A549 treated with DMSO at 1 μM for 4 hours (cell line): ENCODE measurements at places on chromosomes 5 and 9. TPM values are rescaled to one million over a fixed set of nuclear protein-coding genes. Genes with fewer than 3 reads are reported as not detected.

Gene GRM6
- not detected in 5 replicates for total RNA-seq

Gene TNFSF15
- total RNA-seq, result 0.27 to 0.44 TPM (median 0.40 TPM) in 5 replicates

Gene RFESD
- 2.6 to 3.5 TPM (median 3.2 TPM) in 5 replicates for total RNA-seq

Gene CNTNAP3
- total RNA-seq, result 8.4 to 12.2 TPM (median 10.1 TPM) in 5 replicates

Gene PRSS3
- total RNA-seq, result 13.2 to 17.6 TPM (median 14.0 TPM) in 5 replicates

Gene CCL27
- total RNA-seq, result 0.27 to 0.39 TPM (median 0.34 TPM) in 4 of 5 replicates, not detected in the other

Gene PCDHGB3
- 0.19 to 0.37 TPM (median 0.31 TPM) in 5 replicates for total RNA-seq

Gene NIM1K
- total RNA-seq, result 0.07 to 0.36 TPM (median 0.21 TPM) in 5 replicates

Gene SH3GLB2
- 36.9 to 52.6 TPM (median 49.2 TPM) in 5 replicates for total RNA-seq

Gene SLC25A2
- total RNA-seq, result not detected in 5 replicates

Gene TNFAIP8
- 25.4 to 38.8 TPM (median 34.9 TPM) in 5 replicates for total RNA-seq

Gene IL33
- total RNA-seq, result 0.49 to 2.2 TPM (median 1.0 TPM) in 5 replicates

Gene LPAR1
- 9.0 to 13.1 TPM (median 11.6 TPM) in 5 replicates for total RNA-seq

Gene TTC23L
- total RNA-seq, result 0.05 to 0.33 TPM (median 0.22 TPM) in 4 of 5 replicates, not detected in the other

Gene TJP2
- total RNA-seq, result 4.7 to 6.0 TPM (median 5.0 TPM) in 5 replicates

Gene GOLM1
- total RNA-seq, result 108 to 121 TPM (median 117 TPM) in 5 replicates

Gene SLC36A3
- total RNA-seq, result not detected in 5 replicates

Gene ENG
- 0.09 to 0.34 TPM (median 0.14 TPM) in 5 replicates for total RNA-seq

Gene TSLP
- total RNA-seq, result not detected in 5 replicates

Gene GPR21
- total RNA-seq, result not detected in 5 replicates

Gene PCDHB16
- 0.04 to 0.19 TPM (median 0.06 TPM) in 5 replicates for total RNA-seq

Gene NOXA1
- 0.66 to 1.7 TPM (median 1.4 TPM) in 5 replicates for total RNA-seq

Gene SHC3
- total RNA-seq, result 0.38 to 0.71 TPM (median 0.50 TPM) in 5 replicates

Gene TICAM2
- total RNA-seq, result 0.84 to 1.4 TPM (median 1.0 TPM) in 5 replicates

Gene FOXD4
- total RNA-seq, result 0.27 to 0.58 TPM (median 0.47 TPM) in 5 replicates

Gene HSD17B4
- total RNA-seq, result 49.4 to 63.3 TPM (median 61.6 TPM) in 5 replicates

Gene C9
- not detected in 5 replicates for total RNA-seq

Gene CDH18
- total RNA-seq, result not detected in 5 replicates

Gene HK3
- not detected in 5 replicates for total RNA-seq

Gene LCN15
- not detected in 5 replicates for total RNA-seq

Gene ENTPD2
- total RNA-seq, result 0.67 to 0.95 TPM (median 0.82 TPM) in 5 replicates

Gene CTNND2
- not detected in 5 replicates for total RNA-seq

Gene ACER2
- total RNA-seq, result 2.3 to 3.2 TPM (median 2.9 TPM) in 5 replicates

Gene PTPN3
- 13.5 to 18.5 TPM (median 16.0 TPM) in 5 replicates for total RNA-seq

Gene NKD2
- total RNA-seq, result 8.7 to 13.3 TPM (median 10.7 TPM) in 5 replicates

Gene UBTD2
- 13.0 to 17.8 TPM (median 16.0 TPM) in 5 replicates for total RNA-seq

Gene LRRTM2
- not detected in 5 replicates for total RNA-seq

Gene VCP
- total RNA-seq, result 264 to 322 TPM (median 298 TPM) in 5 replicates

Gene TMEM171
- total RNA-seq, result 4.8 to 6.9 TPM (median 5.8 TPM) in 5 replicates

Gene BARHL1
- 0.06 TPM in 1 of 5 replicates, not detected in the others for total RNA-seq

Gene PCDHGC3
- total RNA-seq, result 5.7 to 7.4 TPM (median 6.8 TPM) in 5 replicates

Gene SLC45A2
- not detected in 5 replicates for total RNA-seq

Gene CBY3
- not detected in 5 replicates for total RNA-seq

Gene FCN1
- not detected in 5 replicates for total RNA-seq

Gene ALDOB
- not detected in 5 replicates for total RNA-seq

Gene GRIN1
- 0.10 to 0.62 TPM (median 0.57 TPM) in 5 replicates for total RNA-seq

Gene PCDHGB4
- 0.77 to 1.0 TPM (median 0.88 TPM) in 5 replicates for total RNA-seq

Gene SOX30
- total RNA-seq, result 0.03 to 0.05 TPM in 2 of 5 replicates, not detected in the others

Gene ZBED3
- 2.9 to 4.5 TPM (median 2.9 TPM) in 5 replicates for total RNA-seq

Gene PGGT1B
- total RNA-seq, result 19.1 to 24.3 TPM (median 21.9 TPM) in 5 replicates

Gene ITK
- total RNA-seq, result 0.09 to 0.11 TPM in 2 of 5 replicates, not detected in the others

Gene KIF4B
- 0.03 to 0.05 TPM (median 0.04 TPM) in 3 of 5 replicates, not detected in the others for total RNA-seq
